ENCODE measurements at places on chromosomes 2 and 18.
A peak's percentile ranks its signal among the peaks of the same experiment; 100 is the strongest.

- DNase-seq, result no peak
Measured at GRCh38 chr2:238457927-238458324, 31.2 kb downstream of the ASB1 start.

GRCh38 chr18:70672581-70672980 lies 383.7 kb downstream of the SOCS6 start:
- DNase-seq, result no peak

DNA sequence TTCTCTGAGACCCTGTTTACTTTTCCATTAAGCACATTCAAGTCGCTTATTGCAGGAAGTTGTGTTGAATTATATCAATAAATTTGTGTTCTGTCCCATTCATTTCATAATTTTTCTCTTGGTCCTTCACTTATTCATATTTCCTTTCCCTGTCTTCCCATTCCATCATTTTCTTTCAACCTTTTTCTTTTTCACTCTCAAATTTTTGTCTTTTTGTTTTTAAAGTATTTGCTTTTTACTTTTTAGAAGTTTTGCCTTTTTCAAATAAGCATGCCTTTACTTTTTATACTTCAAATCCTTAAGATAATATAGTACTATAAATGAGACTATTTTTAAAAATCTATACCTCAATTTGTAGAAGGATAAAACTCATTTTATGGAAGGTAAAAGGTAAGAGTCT lies 120.5 kb downstream of the ATL2 start:
- no peak for DNase-seq

- DNase-seq, result no peak
Measured at GRCh38 chr2:198717451-198717850, 740.3 kb downstream of the SATB2 start.

- no peak for DNase-seq
Measured at GRCh38 chr2:238159071-238159539, 335 bp downstream of the ERFE start.

DNA sequence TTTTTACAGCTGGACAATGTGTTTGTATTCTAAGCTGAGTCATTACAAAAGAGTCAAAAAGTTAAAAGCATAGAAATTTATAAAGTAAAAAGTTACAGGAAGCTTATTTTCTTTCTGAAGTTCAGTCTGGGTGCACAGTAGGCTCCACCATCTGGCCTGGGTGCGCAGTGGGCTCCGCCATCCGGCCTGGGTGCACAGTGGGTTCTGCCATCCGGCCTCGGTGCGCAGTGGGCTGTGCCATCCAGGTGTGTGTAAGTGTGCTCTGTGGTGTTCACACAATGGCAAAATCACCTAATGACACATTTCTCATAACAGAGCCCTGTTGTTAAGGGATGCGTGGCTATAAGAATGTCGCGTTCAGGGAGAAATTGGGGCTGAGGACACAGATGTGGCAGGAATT lies 195.5 kb downstream of the ANKRD30B start:
- no peak for DNase-seq

GRCh38 chr2:217079165-217079564 lies 219.3 kb upstream of the TNP1 start:
- no peak for DNase-seq

- DNase-seq, result no peak
Measured at GRCh38 chr18:79071037-79071436, 1.8 kb downstream of the ATP9B start.

DNA sequence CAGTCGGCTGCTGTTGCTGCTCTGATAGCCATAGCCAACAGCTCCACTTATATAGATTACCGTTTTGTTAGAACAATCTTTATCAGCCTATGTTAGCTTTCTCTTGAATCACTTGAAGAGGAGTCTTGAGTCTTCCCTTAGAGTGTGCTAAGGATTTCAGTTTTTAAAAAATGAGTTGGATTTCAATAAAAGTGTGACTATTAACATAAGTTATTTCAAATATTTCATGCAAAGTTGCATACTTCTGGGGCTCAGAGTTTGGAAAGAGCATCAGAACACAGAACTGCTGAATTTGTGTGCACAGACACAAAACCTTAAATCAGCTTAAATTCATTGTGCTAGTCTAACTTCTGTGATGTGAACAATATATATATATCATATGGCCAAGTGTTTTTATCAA lies 174.7 kb downstream of the MTX2 start:
- DNase-seq, result no peak

DNA sequence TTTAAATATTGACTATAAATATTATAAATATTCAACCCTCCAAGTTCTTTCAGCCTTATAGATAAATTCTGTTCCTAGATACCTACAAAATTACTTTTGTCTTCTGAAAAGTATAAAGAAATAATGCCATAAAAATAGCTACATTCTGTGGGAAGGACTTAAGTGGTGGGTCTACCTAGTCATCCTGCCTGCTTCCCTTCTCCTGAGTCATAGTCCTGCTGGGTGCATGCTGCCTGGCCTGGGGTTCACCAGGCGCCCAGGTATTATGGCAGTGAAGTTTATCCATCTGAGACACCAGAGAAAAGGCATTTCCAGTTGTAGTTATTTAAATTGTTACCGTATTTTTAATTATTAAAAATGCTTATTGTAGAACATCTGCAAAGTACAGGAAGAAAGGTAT lies 167.5 kb downstream of the SLC39A10 start:
- no peak for DNase-seq

DNA sequence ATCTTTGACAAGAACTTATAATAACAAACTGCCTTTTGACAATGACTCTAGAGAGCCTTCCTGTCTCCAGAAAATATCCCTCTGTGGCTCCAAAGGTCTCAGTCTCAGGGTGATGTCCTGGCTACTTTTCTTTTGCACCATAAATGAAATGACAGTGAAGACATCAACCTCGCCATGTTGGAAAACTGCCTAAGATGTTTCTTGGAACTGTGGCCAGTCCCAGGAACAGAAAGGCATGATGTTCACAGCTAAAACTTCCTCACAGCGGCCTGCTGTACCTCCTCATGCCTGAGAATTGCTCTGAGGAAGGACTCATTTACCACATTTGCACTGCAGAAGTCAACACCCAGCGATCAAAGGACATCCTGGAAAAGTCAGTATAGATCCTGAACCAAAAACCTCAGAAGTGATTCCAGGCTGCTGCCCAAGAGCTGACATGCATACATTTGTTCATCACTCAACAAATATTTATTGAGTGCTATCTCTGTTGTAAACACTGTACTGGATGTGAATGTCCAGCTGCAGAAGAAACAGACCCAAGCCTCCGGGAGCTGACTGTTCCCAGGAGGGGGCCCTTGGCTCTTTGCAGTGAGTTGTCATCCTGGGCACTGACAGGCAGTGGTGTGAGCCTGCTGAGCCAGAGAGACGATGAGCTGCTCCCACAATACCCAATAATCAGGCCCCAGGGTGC lies 64.3 kb upstream of the ACSL3 start:
- no peak for DNase-seq

- no peak for DNase-seq
Measured at GRCh38 chr2:30627151-30627550, 180.1 kb downstream of the CAPN13 start.

DNA sequence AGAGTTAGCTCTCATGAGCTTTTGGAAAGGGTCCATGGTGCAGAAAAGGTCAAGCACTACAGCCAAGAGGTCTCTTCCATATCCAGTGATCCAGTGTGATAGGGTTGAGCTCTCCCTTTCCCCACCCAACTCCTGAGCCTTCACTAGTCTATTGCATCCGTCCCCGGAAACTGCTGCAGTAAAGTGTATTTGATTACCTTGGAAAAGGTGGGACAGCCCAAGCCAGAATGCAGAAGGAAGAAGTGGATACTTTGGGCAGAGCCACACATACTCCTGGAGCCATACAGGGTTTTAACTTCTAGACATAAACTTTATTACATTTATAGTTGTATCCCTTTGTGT lies 3.6 kb downstream of the PNKD start:
- DNase-seq, result no peak

DNA sequence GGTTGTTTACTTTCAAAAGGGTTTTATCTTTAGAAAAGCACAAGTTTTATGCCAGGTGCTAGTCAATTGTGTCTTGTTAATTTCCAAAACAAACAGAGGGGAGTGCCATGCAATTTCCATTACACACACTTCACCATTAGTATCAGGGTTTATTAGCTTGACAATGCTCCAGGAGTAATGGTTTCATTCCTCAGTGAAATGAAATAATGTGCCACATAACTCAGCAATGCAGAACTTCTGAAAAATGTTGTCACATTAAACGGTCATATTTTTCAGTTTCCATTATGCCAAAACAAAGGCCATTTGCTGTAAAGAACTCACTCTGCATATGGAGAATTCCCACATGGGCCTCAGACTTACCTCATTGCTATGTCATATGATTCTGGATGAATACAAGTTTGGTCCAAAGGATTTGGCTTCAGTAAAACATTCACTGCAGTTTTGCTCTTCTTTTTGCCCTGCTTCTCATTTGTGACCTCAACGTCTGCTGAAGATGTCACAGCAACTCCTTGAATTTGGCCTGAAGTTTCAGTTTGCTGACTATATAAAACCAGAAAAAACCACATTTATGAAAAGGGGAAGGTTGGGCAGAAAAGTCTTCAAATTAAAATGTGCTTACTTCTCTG lies 198.2 kb downstream of the SRBD1 start:
- DNase-seq, result peak; percentile 41

DNA sequence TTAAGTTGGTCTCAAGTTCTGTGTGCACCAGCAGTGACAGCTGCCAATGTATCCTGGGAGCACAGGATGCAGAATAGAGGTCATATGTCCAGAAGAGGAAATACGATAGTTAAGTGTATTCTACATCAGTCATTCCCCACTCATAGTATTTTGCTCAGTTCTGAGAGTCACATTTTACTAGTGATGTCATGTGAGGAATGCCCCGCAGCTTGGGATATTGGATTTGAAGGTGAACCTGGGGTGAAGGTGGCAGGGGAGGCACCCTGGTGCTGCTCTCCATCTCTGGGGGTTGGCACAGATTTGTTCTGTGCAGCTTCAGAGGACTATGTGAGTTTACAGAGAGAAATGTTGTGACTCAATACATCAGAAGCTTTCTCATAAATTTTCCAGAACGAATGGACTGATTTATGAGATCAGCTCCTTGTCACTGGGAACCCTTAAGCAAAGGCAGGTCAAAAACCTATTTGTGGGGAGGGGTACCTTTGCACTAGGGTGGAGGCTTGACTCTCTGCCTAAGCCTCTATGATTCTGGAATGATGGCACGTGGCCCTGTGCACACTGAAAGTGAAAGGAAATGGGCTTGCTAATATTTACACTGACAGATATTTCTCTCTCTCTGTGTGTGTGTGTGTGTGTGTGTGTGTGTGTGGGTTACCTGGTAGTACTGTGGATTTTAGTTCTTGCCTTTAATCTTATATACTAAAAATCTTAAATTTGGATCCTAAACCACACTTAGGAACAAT lies 95.9 kb downstream of the NEB start:
- DNase-seq, result no peak

DNA sequence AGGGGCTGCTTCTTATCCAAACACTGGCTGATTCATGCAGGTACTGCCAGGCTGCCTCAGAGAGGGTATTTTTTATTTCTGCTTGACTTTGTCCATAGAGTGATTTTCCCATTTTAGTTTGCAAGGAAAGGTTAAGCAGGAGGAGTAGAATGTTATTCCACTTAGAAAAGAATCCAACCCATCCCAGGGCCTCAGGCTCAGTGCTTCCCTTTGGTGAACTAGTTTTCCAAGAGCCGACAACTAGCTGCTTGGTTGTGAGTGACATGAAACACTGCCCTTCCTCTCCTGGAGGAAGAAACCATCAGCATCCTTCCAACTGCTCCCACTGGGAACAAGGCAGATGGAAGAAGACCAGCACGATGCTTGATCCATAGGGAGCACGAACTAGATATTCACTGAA lies 58.5 kb downstream of the BCL2 start:
- no peak for DNase-seq

- no peak for DNase-seq
Measured at GRCh38 chr2:109009920-109010610, 21.0 kb upstream of the EDAR start.

- DNase-seq, result no peak
Measured at GRCh38 chr2:26035090-26035743, 1.3 kb downstream of the RAB10 start.

GRCh38 chr2:96506016-96506906 lies 1.1 kb upstream of the NEURL3 start:
- no peak for DNase-seq

DNA sequence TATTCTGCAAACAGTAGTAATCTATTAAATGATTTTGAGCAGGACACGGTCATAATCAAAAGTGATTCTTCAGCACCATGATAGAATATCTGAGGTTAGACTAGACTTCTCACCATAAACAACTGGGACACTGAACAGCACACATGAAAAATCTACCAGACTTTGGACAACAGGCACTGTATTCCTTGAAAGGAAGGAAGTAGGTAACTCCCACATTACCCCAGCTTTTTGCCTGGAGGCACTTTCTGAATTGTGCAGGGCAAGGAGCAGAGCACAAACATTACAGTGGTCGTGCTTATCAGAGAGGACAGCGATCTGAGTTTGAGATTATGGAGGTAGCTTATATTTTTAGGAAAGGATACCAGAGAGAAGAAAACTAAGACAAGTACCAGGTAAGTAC lies 25.3 kb upstream of the IL1RL1 start:
- DNase-seq, result no peak

- DNase-seq, result no peak
Measured at GRCh38 chr2:53559302-53559966, 208.2 kb upstream of the CHAC2 start.

- no peak for DNase-seq
Measured at GRCh38 chr2:64643838-64644457, 9.8 kb downstream of the SERTAD2 start.

GRCh38 chr2:240760576-240761246 lies 59.3 kb downstream of the KIF1A start:
- no peak for DNase-seq

DNA sequence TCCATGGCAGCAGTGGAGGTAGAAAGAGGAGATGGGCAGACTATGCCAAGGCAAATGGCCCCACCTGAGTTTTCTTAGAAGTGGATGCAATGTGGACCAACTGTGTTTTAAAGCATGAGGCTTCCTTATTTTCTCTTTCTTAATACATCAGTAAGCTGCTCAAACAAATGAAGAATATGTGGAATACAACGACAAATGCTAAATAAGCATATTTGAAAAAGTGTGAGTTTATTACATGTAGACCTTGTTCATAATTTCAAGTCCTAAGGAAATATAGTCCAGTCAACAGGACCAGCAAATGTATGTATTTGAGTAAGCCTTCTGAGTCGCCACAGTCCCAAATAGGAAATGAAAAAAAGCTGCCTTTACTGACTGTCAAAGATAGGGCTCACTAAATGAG lies 177.8 kb downstream of the PRPF40A start:
- DNase-seq, result no peak

- no peak for DNase-seq
Measured at GRCh38 chr18:45284174-45284573, 331.1 kb upstream of the SLC14A2 start.

- no peak for DNase-seq
Measured at GRCh38 chr2:174844295-174844708, 80.0 kb upstream of the CHRNA1 start.

GRCh38 chr2:188785490-188785889 lies 188.7 kb upstream of the COL3A1 start:
- DNase-seq, result no peak
